RCC 7860 (cell line): ENCODE measurements at places on chromosomes 5 and 9.
A peak's percentile ranks its signal among the peaks of the same experiment; 100 is the strongest.

DNA sequence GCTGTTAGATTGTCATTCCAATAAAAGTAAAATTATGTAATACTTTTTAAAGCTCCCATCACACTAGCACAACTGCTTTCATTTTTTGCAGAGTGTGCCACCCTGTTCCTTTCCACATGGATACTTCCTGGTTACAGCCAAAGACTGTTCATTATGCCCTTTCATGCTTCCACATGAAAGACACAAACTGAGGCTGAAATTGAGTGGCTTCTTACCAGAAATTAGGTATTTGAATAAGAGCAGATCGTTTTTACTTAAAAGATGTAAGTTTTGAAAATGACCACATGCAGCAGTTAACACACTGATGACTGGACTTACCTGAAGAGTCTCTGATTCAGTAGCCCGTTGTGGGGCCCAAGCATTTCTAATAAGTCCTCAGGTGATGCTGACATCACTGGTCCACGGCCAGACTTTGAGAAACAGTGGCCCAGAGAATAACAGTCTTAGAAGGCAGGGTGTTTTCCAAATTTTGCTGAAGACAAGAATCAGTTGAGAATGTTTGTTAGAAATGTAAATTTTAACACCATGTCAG lies 187.6 kb upstream of the DMRT1 start:
- no peak for DNase-seq

- no peak for DNase-seq
Observed at GRCh38 chr9:3398232-3398648, 127.6 kb downstream of the RFX3 start.

DNA sequence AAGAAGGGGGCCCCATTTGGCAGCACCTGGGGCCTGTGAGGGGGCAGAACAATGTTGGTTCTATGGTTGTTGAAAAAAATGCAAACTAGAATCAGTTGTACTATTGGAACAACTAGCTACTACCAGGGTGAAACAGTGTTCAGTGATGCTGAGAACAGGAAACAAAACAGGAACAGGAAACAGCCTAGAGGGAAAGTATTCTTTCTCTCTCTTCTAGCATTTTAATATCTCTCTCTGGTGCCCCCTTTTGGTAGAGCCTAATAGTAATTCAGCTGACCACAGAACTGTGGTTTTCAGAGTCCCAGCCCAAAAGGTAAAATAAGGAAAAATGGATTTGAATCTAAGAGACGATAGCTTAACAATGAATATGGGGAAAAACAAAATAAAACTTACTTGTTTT lies 138.0 kb upstream of the KCNN2 start:
- DNase-seq, result peak; percentile 18

DNA sequence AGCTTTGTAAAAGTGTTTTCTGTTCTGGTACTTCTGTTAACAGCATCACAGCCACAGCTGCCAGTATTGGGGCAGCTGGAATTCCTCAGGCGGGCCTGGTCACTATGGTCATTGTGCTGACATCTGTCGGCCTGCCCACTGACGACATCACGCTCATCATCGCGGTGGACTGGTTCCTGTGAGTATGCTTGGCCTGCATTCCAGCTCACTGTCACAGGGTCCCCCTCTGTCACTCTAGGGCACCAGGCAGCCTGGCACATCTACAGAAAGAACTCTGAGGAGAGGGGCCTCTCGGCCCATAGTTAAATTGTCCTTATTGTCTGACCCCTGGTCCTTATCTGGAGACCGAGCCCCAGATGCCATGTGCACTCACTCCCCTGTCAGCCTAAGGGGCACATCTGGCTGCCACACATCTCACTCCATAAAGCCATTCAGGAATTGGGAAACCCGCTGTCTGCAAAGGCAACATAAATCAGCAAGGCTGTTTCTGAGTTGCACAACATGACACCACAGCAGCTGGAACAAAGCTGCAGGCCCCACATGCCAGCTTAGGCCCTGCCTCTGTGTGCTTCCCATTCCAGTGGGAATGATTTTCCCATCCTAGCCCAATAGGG lies 77.5 kb downstream of the SLC1A3 start:
- no peak for DNase-seq

GRCh38 chr5:53418409-53418808 lies 62.0 kb upstream of the FST start:
- no peak for DNase-seq

- DNase-seq, result no peak
Observed at GRCh38 chr9:92934321-92934720, 13.0 kb upstream of the FGD3 start.

DNA sequence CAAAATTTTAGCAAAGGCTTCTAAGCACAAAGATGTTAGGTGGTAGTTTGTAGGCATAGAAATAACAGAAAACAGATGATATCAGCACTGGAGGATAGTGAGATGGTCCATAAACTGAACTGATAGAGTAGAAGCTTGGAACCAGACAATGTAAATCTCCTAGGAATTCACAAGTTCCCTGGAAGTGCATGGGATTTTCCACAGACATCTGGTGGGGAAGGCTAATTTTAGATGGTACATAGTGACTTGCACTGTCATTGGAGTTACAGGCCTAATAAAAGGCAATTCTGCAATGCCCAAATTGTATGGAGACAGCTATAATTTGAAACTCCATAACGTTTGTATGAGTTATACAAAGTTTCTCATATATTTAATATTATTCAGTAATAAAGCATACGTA lies 653.0 kb upstream of the MEF2C start:
- DNase-seq, result no peak

GRCh38 chr5:95995962-95996489 lies 34.4 kb upstream of the ELL2 start:
- DNase-seq, result no peak

GRCh38 chr5:113182658-113183344 lies 206.2 kb downstream of the DCP2 start:
- no peak for DNase-seq
